ENCODE measurements at places on chromosomes 5 and 9.

DNA sequence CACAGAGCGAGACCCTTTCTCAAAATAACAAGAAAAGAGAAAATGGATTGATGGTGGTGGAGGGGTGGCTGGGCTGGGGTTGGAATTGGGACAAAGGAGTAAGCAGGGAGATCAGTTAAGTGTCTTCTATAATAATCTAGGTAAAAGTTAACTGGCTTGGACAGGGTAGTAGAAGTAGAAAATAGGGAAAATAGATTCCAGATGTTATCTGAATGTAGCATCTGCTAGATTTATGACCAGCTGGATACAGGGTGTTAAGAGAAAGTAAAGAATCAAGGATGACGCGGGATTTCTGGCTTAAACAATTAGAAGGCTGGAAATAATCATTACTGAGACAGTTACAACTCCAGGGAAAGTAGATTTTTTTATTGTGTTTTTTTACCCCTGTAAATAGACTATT is 13.0 kb downstream of the PPP6C start:
- DNase-seq, result no peak

DNA sequence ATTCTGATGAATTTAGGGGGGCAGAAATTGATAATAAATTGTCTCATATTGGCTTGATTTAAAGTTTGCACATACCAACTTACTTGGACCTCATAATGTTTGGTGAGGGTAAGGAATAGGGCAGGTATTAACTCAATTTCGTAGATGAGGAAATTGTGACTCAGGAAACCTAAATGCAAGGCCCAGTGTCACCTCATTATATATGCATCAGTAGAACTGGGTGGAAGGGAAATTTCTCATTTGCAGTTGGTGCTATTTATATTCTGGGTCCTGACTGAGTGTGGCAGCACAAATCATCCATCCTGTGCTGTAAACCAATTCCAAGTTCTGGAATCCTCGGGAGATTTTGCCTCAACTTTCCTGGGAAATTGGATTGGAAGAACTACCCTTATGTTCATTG is 103.0 kb downstream of the SPATA31D1 start:
- no peak for DNase-seq

GRCh38 chr5:151663617-151664293 is 23.0 kb downstream of the SPARC start:
- DNase-seq, result peak; percentile 77

DNA sequence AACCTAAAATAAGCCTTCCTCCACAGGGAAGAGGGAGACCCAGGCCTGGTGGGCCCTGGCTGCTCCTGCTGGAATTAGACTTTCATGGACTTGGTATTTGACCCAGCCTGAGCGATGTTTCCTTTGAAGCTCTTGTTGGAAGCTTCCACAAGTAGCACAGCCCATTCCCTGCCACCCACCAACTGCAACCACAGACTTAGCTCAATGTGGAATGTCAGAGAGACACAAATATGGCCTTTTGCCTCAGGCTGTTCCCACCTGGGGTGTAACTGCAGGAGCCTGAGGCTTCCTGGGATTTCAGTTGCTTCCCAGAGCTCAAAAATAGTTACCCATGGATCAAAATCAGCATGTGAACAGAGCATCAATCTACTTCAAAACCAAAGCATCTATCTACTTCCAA is 70.3 kb upstream of the LHFPL2 start:
- DNase-seq, result no peak

GRCh38 chr9:86945728-86946200 is 1.5 kb downstream of the GAS1 start:
- DNase-seq, result no peak

GRCh38 chr9:34456151-34456550 is 2.2 kb downstream of the FAM219A start:
- peak; percentile 9 for DNase-seq

DNA sequence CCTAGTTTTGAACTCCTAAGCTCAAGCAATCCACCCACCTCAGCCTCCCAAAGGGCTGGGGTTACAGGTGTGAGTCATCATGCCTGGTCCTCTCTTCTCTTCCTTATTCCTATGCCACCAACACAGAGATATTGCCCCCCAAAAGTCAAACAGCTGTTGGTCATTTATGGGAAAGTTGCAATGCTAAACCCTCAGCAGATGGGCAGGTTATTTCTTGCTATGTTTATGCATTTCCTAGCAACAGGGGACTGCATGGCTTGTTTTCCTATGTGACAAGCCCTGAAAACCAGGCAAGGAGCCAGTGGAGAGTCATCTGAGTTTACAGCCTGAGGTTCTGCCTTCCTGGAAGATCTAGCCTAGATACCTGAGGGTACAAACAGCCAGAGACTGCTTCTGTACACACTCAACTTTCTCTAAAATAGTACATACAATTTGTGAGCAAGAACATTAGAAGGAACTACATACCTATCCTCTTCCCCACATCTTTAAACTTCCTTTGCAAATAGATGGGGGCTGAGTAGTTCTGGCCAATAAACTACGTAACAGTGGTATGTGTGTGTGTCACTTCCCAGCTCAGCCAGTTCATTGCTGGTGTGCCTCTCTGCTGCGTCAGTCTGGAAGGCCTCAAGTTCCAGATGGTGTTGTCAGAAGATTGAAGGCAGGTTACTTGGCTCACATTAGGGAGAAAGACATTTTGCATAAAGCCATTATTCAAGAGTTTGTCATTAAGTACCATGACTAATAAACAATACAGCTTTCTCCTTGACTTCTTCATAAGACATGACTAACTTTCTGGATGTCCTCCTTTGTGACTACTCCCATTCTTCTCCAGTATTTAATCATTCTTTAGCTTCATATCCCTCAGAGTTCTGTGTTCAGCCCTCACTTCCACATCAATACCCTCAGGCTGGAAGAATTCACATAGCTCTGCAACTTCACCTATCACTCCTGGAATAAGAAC is 65.3 kb downstream of the CSNK1A1 start:
- DNase-seq, result peak; percentile 40

DNA sequence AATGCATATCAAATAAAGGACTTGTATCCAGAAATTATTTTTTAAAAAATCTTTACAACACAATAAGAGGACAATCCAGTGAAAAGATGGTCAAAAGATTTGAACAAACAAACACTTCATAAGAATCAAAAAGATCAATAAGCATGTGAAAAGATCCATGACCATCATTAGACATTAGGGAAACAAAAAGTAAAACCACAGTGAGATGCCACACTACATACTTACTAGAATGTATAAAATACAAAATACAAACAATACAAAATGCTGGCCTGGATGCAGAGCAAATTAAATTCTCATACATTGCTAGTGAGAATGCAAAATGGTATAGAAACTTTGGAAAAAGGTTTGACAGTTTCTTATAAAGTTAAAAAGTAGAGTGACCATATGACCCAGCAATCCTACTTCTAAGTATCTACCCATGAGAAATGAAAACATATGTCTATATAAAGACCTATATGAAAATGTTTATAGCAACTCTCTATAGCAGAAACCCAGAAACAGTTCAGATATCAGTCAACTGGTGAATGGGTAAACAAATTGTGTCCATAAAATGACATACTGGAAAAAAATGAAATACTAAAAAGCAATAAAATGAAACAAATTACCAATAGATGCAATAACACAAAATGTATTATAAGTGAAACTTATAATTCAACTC is 426.1 kb downstream of the RAB3C start:
- no peak for DNase-seq

DNA sequence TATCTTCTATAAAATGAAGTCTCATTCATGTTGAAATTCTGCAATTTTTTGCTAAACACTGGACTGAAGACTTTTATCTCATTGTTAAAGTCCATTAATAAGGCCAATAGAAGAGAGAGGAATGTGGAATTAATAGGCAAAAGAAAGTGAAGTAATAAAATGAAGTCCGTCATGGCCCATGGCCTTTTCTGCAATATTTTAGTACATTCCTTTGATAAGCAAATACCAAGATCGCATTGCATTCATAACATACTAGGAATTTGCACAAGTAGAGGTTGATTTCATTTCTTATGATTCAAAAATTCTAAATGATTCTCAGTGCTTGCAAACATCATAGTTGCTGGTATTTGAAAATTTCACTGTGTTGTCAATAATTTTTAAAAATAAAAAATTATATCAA is 664.0 kb downstream of the NR2F1-AS1 start:
- DNase-seq, result no peak

DNA sequence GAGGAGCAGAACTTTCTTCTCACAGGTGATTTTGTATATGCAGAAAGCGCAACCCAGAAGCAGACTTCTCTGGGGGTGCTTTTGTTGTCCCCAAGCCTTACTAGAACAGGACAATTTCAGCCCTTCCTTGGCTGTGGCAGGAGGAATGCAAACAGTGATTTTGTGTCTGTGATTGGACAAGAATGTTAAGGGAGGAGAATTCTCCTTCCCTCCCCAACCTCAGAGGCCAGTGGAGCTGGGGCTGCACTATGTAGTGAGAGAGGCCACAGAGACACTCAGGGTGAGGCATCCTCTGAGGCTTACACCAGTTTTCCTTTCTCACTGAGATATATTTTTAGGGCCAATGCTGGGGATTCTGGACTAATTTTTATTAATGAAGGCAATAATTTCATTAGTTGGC is 58.8 kb downstream of the ZNF366 start:
- DNase-seq, result no peak

- DNase-seq, result no peak
Measured at GRCh38 chr5:97458851-97459250, 275.8 kb upstream of the RIOK2 start.

- peak; percentile 75 for DNase-seq
Measured at GRCh38 chr5:150485693-150486401, 22.1 kb upstream of the NDST1 start.

DNA sequence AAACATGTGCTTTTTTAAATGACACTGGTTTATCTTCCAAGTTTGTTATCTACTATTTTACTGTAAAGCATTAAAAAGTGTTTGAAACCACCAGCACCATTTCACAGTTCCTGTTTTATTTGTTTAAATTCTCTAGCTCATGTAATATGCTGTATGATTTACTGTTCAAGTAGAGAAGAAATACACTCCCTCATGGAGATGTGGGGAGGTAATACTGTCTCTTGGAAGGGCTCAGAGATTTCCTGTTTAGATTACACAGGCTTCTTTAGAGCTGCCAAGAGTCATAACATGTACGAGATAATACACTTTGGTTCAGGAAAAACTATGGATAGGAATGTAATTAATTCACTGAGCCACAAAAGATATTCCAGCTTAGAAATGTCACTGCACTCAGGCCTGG is 135.0 kb upstream of the CCDC152 start:
- peak; percentile 5 for DNase-seq

DNA sequence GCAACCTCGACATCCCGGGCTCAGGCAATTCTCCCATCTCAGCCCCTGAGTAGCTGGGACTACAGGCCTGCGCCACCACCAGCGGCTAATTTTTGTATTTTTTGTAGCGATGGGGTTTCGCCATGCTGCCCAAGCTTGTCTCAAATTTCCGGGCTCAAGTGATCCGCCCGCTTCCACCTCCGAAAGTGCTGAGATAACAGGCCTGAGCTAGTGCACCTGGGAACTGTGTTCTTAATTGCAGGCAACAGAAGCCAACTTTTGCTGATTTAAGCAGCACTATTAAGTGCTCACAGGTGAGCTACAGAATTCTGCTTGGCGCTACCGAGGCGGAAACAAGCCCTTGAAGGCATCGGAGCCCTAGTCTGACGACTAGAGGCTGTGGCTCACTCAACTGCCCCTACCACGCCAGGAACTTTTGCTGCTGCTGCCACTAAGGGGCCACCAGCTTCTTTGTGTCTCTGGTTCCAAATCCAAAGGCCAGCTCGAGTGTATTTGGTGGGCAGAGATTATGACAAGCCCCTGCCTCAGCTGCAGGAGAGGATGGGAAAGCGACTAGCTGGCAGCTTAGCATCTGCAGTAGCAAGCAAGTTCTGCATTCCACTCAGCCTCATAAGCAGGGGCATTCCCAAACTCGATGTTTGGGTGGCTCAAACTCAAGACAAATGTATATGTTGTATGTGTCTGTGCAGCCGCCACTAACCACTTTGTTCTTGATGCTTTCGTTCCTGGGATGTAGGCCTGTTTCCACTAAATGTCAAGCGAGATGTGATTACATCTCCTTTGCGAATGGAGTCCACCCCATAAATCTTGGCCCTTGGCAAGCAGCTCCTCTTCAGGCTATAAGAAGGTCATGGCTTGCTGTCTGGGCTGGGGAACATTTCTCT is 10.6 kb upstream of the HMCN2 start:
- DNase-seq, result no peak

DNA sequence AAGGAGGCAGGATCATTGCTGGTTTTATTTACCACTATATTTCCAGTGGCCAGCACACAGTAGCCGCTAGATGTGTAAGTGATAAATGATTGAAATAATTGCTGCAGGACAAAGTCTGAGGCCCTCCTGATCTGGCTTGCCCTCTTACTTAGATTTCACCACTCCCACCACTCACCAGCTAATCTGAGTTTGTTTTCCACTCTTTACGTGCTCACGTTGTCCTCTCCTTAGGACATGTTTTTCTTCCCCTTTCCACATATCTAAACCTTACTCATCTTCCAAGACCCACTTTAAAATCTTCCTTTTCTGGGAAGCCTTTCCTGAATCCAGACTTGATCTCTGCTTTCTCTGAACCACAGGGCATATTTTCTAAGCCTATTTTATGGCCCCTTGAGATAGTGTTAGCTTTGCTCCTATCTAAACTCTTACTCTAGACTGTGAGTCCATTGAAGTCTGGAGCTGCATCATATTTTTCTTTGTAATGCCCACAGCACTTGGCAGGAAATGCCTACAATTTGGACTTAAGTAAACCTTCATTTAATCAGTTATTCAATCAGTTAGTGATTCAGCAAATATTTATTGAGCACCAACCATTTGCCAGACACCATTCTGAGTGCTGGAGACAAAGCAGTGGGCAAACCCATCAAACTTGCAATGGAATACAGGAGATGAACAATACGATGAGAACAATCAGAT is 2.4 kb downstream of the TLR4 start:
- DNase-seq, result peak; percentile 54

GRCh38 chr5:5612096-5612495 is 189.6 kb downstream of the ICE1 start:
- DNase-seq, result no peak

GRCh38 chr9:107740088-107740980 is 250.8 kb upstream of the KLF4 start:
- no peak for DNase-seq

- DNase-seq, result no peak
Measured at GRCh38 chr5:132281856-132282614, 12.2 kb upstream of the SLC22A4 start.

Data from suppressor macrophage (primary cell).